ENCODE measurements at places on chromosomes 2 and 18. TPM values are rescaled to one million over a fixed set of nuclear protein-coding genes. Genes with fewer than 3 reads are reported as not detected.

Gene RNF152
- 18.3 TPM for total RNA-seq

Gene FAM168B
- total RNA-seq, result 123 TPM

Gene TMEM18
- 35.2 TPM for total RNA-seq

Gene MOB4
- total RNA-seq, result 50.1 TPM

DNA sequence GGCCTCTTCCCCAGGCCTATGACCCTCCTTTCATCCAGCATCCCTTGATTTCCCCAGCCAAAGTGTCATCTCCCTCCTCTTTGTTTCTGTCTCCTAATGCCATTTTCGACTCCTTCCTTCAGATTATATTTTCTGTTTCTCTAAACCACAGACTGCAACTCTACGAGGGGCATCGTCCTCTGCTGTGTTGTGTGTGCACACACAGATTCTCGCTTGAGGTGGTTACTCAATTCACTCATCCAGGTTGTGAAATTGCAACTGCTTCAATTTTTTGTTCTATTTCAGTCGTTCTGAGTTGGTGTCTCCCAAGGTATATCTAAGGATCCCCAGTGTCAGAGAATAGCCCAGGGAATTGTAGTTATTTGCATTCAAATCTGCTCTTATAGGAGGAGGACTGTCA lies 113.5 kb upstream of the NDUFV2 start:
- no peak overlapping the region for H3K27ac ChIP-seq
- H3K4me1 ChIP-seq, result no peaks in the 10 kb centered on the region
- H3K36me3 ChIP-seq, result no peaks in the 10 kb centered on the region
- no peak for DNase-seq
- H3K27me3 ChIP-seq, result no peaks in the 10 kb centered on the region
- no peak overlapping the region for H3K4me3 ChIP-seq

DNA sequence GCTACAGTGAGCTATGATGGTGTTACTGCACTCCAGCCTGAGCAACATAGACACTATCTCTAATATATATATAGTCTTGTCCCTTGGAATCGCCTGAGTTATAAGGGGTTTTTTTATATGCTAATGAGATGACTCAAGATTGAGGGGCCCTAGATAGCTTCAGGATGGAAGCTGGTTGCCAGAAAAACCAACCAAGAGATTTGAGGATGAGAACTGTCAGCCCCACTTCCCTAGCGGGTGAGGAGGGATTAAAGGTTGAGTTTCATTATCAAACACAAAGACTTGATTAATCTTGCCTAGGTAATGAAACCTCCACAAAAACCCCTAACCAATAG lies 12.6 kb upstream of the GALM start:
- no peaks in the 10 kb centered on the region for H3K36me3 ChIP-seq
- no peaks in the 10 kb centered on the region for H3K27me3 ChIP-seq
- peaks cover 6% of the 10 kb centered on the region for H3K4me1 ChIP-seq

DNA sequence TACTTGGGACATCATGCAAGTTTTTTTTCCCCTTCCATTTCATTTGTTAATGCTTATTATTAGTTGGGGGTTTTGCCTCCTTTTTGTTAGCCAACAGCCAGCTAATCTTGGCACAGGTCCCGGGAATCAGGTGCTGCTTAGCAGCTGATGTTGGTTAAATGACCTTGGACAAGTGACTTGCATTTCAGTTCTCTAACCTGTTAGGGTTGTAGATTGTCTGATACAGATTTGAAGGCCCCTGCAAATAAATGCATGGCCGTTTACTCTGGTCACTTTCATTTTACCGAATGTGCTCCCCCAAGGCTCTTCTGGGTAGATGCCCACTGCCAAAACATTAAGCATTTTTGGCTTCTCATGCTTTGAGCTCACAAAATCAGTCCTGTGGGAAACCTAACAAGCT lies 120.9 kb downstream of the SPTBN1 start:
- no peaks in the 10 kb centered on the region for H3K36me3 ChIP-seq
- H3K4me1 ChIP-seq, result peaks cover 86% of the 10 kb centered on the region
- peak overlapping the region; percentile 96 for H3K27ac ChIP-seq
- H3K4me3 ChIP-seq, result no peak overlapping the region

DNA sequence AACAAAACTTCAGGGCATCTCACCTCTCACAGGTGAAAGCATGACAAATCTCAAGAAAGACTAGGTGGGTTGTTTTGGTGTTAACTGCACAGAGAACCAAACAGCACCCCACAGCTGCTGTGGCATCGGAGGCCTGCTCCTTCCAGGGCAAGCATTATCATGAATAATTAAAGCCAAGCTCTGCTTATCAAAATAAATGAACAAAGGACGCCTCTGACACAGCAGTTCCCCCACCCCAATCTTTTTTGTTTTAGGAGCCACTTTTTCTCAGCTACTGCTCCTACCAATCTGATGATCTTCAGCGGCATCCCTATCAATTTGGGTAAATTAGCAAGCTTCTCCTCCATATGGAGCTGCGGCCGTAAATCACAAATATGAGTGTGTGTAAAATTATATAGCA lies 58.6 kb downstream of the KLF7 start:
- H3K4me3 ChIP-seq, result no peak overlapping the region
- no peak overlapping the region for H3K27ac ChIP-seq
- peaks cover 5% of the 10 kb centered on the region for H3K4me1 ChIP-seq
- no peaks in the 10 kb centered on the region for H3K36me3 ChIP-seq

GRCh38 chr2:5777131-5777535 lies 84.9 kb downstream of the SOX11 start:
- no peak overlapping the region for H3K27ac ChIP-seq
- no peaks in the 10 kb centered on the region for H3K27me3 ChIP-seq
- H3K4me1 ChIP-seq, result no peaks in the 10 kb centered on the region
- DNase-seq, result peak; percentile 53
